ENCODE measurements at places on chromosomes 5 and 9.

- no peak for DNase-seq
These were observed 401.8 kb downstream of the ARHGEF28 start for GRCh38 chr5:74027732-74028338.

- no peak for DNase-seq
These were observed 173.7 kb downstream of the ERCC6L2 start for GRCh38 chr9:96048956-96049831.

DNA sequence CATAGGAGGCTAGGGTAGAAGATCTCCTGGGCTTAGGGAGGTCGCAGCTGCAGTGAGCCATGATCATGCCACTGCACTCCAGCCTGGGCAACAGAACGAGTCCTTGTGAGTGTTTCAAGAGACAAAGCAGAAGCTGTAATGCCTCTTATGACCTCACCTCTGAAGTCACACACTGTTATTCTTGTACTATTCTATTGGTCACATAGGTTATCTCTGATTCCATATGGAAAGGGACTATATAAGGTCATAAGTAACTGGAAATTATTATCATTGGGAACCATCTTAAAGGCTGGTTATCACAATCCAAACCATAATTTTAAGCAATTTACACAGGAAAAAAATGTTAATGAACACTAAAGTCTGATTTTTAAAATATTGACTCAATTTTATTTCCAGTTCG is 17.9 kb upstream of the AFF4 start:
- no peak for DNase-seq

GRCh38 chr5:108101821-108102220 is 280.1 kb downstream of the FBXL17 start:
- no peak for DNase-seq

DNA sequence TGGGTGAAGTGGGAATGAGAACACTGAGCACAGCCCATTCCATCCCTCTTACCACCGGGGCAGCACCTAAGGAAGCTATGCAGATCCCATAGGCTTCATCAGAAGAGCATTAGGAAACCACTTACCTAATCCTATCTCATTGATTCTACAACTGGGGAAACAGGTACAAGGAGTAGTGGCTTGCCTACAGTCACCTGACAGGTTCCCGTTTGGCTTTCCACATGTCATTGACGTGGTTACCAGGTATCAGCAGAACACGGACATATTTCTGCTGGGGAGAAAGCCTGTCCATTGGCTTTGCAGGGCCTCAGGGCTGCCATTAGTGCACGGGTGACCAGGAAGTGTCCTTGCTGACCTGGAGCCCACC is 11.3 kb downstream of the AFAP1L1 start:
- no peak for DNase-seq

GRCh38 chr5:34690301-34690700 is 34.2 kb downstream of the RAI14 start:
- DNase-seq, result no peak

GRCh38 chr5:73998489-73998888 is 372.5 kb downstream of the ARHGEF28 start:
- DNase-seq, result no peak

GRCh38 chr5:112388739-112389138 is 30.3 kb downstream of the EPB41L4A start:
- DNase-seq, result no peak

GRCh38 chr9:105662184-105663104 is at the start of gene TAL2:
Gene TAL2, plus strand, starts transcription at chr9:105662457. Its CDS starts 40 bp downstream, at chr9:105662497.
- no peak for DNase-seq

GRCh38 chr5:67058998-67059743 is 137.4 kb downstream of the CD180 start:
- no peak for DNase-seq

DNA sequence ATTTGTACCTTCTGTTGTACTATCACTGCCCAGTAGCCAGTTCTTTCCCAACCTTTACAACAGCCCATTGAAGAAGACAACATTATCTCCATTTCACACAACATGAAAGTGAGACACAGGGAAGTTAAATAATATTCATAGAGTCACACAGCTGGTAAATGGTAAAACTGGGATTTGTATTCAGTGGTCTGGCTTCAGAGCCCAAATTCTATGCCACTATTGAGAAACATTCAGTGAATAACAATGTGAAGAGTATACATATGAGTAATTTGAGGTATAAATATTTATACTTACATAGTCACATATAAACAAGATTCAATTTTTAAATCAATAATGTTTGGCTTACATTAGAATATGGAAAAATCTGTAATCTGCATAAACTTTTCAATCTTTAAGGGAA is 13.8 kb downstream of the SMIM15 start:
- DNase-seq, result no peak

GRCh38 chr5:139186752-139187326 is 11.3 kb downstream of the SIL1 start:
- no peak for DNase-seq

DNA sequence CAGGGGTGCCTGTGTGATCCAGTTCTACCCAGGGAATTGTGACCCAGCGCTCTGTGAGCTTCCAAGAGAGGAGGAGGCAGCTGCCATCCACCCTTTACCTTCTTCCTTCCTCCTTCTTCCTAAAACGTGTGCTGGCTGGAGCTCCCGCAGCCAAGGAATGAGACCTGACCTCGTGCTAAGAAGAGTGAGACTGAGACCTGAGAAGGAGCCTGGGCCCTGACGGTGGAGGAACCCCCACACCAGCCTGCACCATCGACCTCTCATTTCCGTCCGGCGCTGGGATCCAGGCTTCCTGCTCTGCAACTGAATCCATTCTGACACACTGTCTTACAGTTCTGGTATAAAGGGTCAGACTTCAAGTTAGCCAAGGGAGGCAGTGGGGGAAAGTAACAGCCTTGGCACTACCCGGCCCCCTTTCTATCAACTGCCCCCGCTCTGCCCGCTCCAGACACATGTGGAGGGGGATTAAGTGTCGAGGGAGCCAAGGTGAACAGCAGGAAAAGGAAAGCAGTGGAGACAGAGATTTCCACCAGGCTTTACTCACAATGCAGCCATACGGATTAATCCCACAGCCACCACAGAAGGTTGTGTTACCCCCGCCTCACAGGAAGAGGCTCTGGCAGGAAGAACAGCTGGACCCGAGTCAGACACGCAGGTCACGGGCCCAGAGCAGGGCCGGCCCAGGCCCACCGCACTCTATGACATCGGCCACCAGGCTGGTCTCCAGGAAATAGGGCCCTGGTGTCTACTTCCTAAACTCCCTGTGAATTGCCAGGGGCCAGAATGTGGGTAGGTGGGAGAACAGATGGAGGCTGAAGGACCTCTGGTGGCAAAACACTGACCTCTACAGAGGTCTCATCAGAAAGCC is 15.8 kb downstream of the MGAT1 start:
- no peak for DNase-seq

DNA sequence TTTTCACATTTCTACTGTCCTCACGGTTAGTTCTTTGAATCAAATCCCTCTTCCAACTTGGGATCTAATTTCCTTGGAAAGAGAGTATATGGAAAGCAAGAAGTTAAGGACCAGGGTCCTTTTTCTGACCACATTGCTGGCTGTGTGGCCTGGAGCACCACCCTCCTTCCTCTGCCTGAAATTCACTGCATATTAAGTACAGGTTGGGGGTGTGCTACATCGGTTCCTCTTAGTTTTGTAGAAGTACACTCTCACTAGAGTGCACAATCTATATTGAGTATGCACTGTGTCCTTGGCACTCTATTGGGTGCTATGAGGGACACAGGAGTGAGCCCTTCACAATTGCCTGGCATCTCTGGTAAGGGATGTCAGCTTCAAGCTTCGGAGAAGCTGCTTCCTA is 53.8 kb upstream of the KLF9 start:
- DNase-seq, result no peak

GRCh38 chr9:16135968-16136367 is 583.1 kb downstream of the CCDC171 start:
- DNase-seq, result no peak

DNA sequence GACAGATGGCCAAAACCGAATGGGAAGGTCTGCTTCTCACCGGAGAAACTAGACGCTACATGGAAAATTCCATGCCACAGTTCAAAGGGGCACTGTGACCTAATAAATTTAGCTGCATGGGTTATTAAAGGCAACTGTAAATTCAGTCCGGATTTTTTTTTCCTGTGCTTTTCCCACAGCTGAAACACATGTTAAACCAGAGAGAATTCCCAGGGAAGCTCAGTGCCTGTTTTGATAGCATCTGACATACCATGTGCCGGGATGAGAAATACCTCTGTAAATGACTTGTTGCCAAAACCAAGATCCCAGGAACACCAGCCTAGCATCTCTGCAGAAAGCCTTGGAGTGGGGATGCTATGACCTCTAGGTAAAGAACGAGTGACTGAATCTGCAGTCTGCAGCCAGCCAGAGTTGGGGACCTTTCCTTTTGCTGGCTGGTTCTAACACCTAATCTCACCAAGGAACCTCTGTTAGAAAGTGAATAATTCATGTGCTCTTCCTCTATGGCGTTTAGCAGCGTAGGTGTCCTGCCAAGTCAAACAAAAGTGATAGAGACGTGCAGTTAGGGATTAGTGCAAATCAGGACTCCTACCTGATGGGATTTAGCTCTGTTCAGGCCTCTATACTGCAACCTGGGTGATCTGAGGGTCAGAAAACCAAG is 77.9 kb downstream of the SLIT3 start:
- DNase-seq, result no peak

- DNase-seq, result no peak
These were observed 23.6 kb downstream of the FABP6 start for GRCh38 chr5:160252916-160253315.

DNA sequence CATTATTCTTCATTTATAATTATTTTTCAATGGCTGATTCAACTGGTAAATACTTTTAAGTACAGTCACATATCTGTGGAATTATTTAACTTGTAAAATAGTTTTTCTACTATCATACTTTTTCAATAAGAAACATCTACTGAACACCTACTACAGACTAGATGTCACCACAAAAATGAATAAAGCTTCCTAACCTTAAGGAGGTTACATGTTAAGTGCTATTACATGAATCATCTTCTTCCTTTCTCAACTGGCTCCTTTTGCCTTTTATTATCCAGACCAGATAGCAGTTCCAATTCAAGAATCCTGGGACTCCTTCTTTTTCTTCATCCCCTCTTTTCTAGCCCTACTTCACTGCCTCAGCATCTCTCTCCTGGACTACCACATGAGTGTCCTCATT is 4.7 kb downstream of the PGGT1B start:
- DNase-seq, result no peak

DNA sequence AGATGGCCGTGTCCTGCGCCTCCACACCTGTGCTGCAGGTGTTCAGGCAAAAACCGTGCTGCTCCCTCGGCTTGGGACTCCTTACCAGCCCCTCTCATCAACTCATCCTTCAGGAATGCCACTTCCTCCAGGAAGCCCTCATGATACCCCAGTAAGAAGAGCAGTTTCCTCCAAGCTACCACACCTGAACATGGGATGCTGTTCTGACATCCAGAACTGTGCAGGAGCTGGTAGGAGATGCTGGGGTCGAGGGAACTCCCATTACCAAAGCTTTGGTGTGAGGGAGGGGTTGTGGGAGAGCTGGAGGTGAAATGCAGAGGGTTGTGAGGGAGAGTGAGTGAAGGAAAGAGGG is 18.9 kb downstream of the CARD19 start:
- no peak for DNase-seq

DNA sequence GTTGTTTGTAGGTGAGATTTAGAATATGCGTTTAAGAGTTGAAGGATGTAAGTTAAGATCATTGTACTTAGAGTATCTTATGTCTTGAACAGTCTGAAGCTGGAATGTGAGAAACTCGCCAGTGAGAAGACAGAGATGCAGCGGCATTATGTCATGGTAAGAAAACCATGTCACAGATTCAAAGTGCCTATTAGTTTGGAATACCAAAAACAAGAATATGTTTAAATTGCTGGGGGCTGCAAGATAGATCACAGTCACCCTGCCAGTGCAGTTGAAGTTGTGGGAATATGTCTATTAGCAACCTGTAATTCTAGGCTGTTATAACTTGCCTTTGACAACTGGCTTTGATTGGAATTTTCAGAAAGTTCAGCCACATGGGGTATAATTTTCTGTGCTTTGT is 3.0 kb downstream of the TLE4 start:
- no peak for DNase-seq

DNA sequence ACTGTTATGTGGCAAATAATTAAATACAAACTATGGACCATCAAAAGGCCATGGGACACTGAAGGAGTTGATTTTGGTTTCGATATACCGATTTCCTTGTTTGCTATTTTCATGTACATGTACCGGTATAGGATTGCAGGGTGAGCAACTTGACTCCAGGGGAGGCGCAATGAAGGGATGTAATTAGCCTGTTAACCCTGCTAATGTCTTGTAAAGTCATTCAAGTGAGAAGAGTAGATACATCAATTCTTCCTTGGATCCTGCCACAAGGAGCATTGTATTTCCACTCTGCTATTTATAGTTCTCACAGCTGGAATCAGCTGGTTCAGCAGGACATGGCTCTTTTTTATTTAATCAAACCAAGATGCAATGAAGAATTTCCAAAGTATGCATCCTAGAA is 102.0 kb downstream of the STK32A start:
- no peak for DNase-seq

DNA sequence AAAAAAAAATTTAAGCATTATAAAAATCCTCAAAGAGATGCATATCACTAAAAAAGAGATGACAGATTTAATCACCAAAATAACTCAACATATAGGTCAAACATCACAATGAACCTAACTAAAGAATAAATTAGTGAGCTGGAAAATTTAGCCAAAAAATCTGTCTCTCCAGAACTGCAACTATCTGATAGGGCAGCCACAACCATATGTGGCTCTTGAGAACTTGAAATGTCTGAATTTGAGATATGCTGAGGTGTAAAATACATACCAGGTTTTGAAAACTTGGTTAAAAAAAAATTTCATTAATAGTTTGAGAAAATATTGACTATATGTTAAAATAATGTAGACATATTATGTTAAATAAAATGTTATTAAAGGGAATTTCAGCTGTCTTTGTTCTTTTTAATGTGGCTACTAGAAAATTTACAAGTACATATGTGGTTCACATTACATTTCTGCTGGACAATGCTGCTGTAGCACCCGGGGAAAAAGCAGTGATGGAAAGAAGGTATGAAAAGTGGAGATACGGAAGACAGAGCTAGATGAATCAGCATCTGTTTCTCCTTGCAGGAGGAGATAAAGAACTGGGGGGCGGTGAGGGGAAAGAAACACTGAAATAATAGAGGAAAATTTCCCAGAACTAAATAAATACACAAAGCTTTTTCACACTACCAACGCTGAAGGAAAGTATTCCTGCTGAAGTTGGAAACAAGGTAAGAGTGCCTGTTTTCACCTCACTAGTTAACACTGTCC is 66.1 kb downstream of the DCP2 start:
- DNase-seq, result no peak

DNA sequence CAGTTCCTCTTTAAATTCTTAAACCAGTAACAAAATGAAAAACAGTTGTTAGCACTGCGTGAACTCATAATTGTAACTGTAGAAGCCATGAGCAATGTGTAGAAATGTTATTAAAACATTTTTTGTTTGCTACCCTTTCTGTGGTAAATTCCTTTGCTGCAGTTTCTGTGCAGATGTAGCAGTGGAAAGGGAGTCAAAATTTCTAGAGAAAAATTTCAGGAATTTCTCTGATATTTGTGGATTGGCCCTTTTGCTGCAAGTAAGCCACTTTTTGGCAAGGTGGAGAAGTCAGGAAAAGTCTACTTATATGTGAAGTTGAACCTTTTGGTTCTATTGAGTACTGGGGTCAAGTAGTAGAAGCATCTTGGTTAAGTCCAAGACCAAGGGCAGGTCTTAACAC is 10.1 kb downstream of the FBXL7 start:
- no peak for DNase-seq

GRCh38 chr5:132868754-132869153 is 2.3 kb downstream of the UQCRQ start:
- DNase-seq, result no peak
